Vein endothelial cell (primary cell): ENCODE measurements at places on chromosomes 2 and 18. TPM values are rescaled to one million over a fixed set of nuclear protein-coding genes. Genes with fewer than 3 reads are reported as not detected.

Gene PAIP2B
- 0.19 and 0.33 TPM in 2 replicates for total RNA-seq

Gene RGPD5
- total RNA-seq: 29.4 and 47.7 TPM in 2 replicates

Gene MOGAT1
- total RNA-seq: not detected in 2 replicates

Gene CNGA3
- total RNA-seq: not detected in 2 replicates

Gene WDCP
- 9.8 and 13.1 TPM in 2 replicates for total RNA-seq

Gene RDH14
- 18.2 and 23.2 TPM in 2 replicates for total RNA-seq

Gene GAD1
- total RNA-seq: 0.33 TPM in 1 of 2 replicates, not detected in the other

Gene RGPD8
- total RNA-seq: 12.8 and 16.0 TPM in 2 replicates

Gene UGT1A4
- not detected in 2 replicates for total RNA-seq

Gene MRO
- not detected in 2 replicates for total RNA-seq

Gene PRKRA
- 42.5 and 50.9 TPM in 2 replicates for total RNA-seq

Gene LYG1
- total RNA-seq: 0.98 TPM in 1 of 2 replicates, not detected in the other

Gene DSC3
- total RNA-seq: 0.10 and 0.33 TPM in 2 replicates

Gene TCF23
- not detected in 2 replicates for total RNA-seq

Gene RAMP1
- not detected in 2 replicates for total RNA-seq

Gene C2orf76
- total RNA-seq: 5.6 and 8.2 TPM in 2 replicates

Gene ING5
- total RNA-seq: 13.7 and 19.3 TPM in 2 replicates
